ENCODE measurements at places on chromosomes 5 and 9. TPM values are rescaled to one million over a fixed set of nuclear protein-coding genes. Genes with fewer than 3 reads are reported as not detected.
A peak's percentile ranks its signal among the peaks of the same experiment; 100 is the strongest.

Gene TOR4A
- total RNA-seq: 29.8 TPM

Gene SPATA31A7
- not detected for total RNA-seq

Gene ATP10B
- total RNA-seq: 0.05 TPM

DNA sequence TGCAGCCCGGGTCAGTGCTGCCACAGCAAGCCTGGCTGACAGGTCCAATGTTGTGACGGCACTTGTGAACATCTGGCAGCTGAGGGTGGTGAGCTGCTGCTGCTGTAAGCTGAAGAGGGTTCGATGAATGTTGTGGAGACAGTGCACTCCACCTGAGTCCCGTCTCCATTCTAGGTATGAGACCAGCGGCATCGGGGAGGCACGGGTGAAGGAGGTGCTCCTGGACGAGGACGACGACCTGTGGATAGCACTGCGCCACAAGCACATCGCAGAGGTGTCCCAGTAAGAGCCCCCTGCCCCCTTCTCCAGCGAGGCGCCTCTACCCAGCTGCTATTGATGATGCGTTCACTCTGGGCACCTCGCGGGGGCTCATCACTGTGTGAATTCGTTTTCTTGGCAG, 38.9 kb upstream of the CFAP157 start:
- no peak for DNase-seq

- no peak for DNase-seq
Measured at GRCh38 chr9:97866300-97866699, 13.3 kb downstream of the FOXE1 start.

DNA sequence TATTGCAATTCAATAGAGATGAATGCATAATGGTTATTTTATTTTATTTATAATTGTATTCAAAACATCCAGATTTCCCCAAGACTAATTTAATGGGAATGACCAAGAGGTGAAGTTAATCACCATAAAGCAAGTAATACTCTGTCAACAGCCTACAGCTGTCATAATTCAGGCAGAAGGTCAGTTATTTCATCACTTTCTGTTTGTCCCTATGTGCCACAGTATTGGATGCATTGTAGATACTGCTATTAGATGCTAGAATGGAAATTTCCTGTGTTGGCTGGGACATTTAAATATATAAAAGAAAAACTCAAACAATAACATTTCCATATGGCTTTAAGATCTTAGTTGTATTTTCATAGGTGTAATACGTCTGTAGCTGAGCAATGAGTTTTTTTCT, 56.7 kb upstream of the MINAR2 start:
- DNase-seq: no peak

GRCh38 chr5:86735370-86735769, 117.6 kb downstream of the COX7C start:
- DNase-seq: no peak

- DNase-seq: no peak
Measured at GRCh38 chr9:36341936-36342577, 58.0 kb downstream of the RNF38 start.

DNA sequence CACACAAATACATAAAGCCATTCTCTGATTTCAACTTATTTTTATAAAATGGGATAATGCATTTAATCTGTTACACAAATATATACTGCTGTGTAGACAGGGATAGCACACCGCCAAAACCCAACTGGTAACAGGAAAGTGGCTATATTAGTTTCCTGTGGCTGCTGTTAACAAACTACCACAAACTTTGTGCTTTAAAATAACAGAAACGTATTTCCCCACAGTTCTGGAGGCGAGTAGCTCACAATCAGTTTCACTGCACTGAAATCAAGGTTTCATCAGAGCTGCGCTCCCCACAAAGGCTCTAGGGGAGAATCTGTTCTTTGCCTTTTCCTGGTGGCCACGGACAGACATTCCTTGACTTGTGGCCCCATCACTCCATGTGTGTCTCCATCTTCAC, 94.0 kb downstream of the MLLT3 start:
- DNase-seq: no peak

DNA sequence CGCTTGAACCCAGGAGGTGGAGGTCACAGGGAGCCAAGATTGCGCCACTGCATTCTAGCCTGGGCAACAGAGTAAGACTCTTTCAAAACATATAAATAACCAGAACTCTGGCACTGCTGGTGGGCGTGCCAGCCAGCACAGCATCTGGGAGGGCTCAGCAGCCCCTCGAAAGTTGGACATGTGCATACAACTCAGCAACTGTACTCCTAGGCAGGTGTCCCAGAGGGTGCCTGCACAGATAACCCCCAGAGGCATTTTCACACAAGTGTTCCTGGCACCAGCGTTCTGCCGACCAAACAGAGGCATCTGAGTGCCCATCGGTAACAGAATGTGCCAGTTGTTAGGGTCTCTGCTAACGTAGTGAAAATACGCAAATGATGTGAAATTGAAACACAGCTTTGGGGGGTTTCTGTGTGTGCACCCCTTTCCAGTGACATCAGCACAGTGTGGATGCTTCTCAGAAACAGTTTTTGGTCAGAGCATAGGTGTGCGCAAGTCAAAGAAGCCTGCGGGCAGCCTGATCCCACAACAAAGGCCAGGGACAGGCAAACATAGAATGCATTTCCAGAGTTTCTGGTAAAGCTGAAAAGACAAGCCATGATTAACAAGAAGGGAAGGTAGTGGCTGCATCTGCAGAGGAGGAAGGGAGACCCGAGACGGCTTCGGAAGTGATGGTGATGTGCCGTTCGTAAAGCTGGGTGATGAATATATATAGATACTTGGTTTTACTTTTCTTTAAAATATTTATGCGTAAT, 190.2 kb downstream of the CACNA1B start:
- no peak for DNase-seq

Gene FOXD4L6
- total RNA-seq: under 0.01 TPM

Gene OR13F1
- total RNA-seq: not detected

Gene MZB1
- total RNA-seq: not detected

Gene PDE6A
- 0.05 TPM for total RNA-seq

DNA sequence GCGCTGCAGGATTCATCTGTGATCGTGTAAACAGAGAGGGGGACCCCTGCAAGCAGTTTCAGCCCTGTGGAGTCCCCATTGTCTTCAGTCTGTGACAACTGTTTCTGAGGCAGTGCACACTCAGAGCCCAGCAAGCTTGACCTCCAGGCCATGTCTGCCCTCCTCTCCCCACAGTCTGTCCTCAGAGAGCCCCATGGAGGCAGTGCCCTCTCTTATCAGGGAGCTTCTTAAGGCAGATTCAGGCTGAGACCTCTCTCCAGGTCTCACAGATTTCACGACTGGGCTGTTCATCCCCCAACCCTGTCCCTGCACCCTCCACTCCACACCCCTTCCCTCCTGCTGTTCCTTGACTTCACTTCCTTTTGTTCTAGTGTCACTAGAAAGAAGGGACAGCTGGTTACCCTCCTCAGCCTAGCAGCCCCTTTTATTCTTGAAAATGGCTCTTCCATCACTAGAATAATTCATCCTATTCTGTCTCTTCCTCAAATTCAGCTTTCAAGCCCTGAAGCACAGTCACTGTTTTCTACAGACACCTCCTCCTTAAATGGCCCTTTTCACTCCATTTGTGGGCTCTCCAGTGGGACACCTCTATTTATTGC, 218.4 kb downstream of the MED10 start:
- no peak for DNase-seq

- no peak for DNase-seq
Measured at GRCh38 chr5:34047774-34048572, 5.0 kb upstream of the C1QTNF3 start.

Gene GRXCR2
- total RNA-seq: not detected

DNA sequence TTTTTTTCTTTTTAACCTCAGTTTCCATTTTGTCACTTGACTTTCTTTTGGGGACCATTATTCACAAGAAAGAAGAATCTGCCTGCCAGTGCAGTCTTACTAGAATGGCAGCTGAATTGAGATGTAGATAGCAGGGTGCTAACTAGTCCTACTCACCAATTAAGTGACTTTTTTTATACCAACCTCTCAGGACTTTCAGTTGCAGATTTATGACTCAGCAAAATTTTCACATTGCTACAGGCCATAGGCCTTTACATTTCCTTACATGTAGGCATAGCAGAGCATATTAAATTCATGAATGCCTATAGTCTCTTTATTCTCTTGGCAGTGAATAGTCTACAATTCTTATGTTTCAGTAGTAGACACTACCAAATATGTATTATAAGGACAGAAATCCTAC, 54.0 kb upstream of the FKTN start:
- no peak for DNase-seq

GRCh38 chr5:173198049-173198448, 37.0 kb downstream of the NKX2-5 start:
- DNase-seq: no peak

GRCh38 chr9:37501957-37502596, 16.3 kb downstream of the POLR1E start:
- DNase-seq: no peak

DNA sequence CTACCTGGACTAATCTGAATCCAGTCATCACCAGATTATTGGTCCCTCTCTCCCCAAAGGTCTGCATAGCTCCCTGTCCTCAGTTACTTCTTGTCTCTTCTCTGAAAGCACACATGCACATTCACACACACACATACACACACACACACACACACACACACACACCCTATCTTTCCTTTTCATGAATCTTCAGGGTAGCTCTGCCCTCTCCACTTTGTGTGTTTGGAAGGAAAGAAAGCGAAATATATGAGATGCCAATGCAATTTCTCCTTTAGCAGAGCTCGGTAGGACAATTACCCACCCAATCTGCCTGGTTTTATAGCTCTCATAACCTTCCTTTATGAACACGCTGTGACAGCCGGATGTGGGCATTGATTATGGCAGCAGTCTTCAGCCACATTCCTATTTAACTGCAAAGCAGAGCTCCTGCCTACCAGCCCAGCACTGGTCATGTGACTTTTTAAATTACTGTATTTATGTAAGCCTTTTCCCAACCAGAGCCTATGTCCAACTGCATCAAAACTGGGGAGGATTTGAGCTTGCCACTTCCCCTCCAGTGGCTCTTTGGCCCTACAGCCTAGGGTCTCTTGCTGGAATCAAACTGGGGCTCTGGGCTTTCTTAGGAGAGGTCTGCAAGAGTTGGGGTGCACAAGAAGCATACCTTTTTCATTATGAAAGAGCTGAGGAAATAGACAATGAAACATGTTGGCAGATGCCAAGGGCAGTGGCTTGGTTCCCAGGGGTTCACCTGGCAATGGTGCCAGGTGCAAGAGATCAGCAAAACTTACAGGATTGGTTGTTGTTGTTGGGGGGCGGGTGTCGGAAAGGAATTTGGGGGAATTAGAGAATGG, 20.8 kb upstream of the MATR3 start:
- no peak for DNase-seq

- peak; percentile 87 for DNase-seq
Measured at GRCh38 chr9:79662537-79662956, 90.8 kb downstream of the TLE4 start.

- DNase-seq: peak; percentile 55
Measured at GRCh38 chr9:99385814-99386279, 163.8 kb downstream of the SEC61B start.

Gene PTTG1
- 190 TPM for total RNA-seq

Gene IL9
- not detected for total RNA-seq

GRCh38 chr5:168779333-168779732, 200.2 kb upstream of the PANK3 start:
- DNase-seq: no peak

Gene RUSC2
- 15.8 TPM for total RNA-seq

DNA sequence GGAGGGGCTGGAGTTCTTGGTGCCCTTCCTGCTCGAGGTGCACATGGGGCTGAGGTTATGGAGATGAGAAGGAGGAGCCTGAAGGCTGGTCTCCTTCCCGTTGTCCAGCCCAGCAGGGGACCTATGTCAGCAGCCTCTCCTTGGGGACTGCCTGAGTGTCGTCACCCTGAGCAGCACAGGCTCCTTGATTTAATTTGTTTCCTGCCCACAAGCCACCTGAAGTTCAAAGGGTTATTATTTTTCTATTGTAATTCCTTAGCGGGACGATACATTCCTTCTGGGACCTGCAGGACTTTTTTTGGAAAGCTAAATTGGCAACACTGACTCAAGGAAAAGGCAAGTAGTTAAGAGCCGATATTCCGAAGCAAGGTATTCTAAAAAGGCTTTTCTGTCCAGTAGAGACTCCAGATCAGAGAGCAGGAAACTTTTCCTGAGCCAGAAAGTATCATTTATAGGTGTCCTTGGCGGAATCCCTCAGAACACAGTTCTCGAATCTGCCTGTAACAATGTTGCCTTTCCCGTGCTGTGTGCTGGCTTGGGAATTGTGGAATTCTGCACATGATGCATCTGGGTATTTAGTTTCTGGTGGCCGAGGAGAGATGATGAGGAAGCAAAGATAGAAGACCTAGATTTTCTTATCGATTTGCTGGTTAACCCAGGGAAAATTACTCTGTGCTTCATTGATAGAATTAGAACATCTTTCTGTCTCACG, 55.4 kb downstream of the ARHGAP26 start:
- peak; percentile 62 for DNase-seq

DNA sequence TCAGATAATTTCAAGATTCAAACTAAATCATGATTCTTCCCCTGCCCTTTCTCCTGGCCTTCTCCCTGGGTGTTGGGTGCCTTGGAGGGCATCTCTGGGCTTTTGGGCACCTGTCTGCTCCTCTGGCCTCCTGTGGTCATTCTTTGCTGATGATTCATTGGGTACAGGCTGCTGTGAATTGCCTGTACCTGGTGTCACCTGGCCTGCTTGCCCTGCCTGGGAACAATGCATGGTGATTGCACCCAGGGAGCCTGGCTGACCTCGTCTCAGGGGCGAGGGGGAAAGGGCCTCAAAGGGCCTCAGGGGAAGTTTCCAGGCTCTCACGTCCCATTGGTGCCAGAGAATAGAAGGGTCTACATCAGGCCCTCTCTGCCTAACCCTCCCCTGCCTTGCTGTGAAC, 20.1 kb upstream of the CKMT2 start:
- DNase-seq: no peak

- no peak for DNase-seq
Measured at GRCh38 chr9:96062854-96063253, 187.4 kb downstream of the ERCC6L2 start.

Gene NUTM2G
- total RNA-seq: not detected

Gene GABRA1
- not detected for total RNA-seq

Gene ZDHHC11B
- total RNA-seq: not detected

- peak; percentile 84 for DNase-seq
Measured at GRCh38 chr5:138148811-138149210, 9.6 kb upstream of the NME5 start.

DNA sequence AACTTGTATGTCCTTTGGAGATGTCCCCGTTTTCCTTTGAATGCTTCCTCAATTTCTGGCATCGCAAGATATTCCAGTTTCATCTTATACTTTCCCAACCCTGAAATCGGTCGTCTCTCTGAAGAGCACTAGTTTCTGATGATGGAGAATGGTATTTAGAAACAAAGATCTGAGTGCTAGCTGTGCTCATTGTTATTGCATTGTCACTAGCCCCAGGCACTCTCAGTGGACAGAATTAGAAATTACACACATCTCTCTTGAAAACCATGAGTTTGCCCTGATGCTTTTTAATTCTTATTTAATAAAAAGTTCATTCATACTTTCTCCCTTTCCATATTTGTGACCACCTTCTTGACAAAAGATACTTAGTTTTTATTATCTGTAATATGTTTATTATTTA, 67.7 kb downstream of the C9orf152 start:
- DNase-seq: no peak

Gene SH3GL2
- total RNA-seq: 0.17 TPM
